Stimulated activated CD8-positive, alpha-beta memory T cell treated with anti-CD3 and anti-CD28 coated beads, Interleukin-4, amount 100 ng/mL, for 48 hours (primary cell): ENCODE measurements at places on chromosomes 6 and 20.

- no peak for DNase-seq
Observed at GRCh38 chr6:97269821-97270220, 13.2 kb downstream of the MMS22L start.

GRCh38 chr20:62739067-62739466, 30.4 kb downstream of the NTSR1 start:
- DNase-seq = no peak

DNA sequence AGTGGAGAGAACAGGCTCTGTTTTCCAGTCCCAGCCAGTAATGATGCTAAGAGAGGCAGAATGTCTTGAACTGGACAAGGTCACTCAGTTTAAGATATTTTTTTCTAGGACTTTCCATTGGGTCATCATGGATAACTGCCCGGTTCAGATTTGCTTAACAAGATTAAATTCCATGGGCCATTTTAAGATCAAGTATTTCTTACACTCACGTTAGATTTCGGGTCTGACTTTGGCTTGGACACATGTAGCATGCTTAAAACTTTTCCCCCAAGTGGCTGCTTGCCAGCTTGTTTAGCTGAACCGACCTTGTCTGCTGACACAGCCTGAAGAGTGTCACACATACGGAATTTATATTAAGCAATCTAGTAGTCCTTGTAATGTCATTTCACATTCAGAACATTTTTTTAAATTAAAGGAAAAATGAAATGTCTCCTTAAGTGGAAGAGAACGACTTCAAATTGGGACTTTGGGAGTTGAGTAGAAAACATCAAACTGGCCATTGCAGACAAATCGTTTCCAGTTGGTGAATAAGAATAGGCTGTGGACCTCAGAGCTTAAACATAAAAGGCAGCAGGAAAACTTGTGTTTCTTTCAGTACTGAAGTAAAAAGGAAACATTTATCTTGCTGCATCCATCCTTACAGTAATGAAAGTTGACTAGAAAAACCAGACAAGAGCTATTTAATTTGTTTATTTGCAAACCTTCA, 29.0 kb downstream of the ARMC2 start:
- DNase-seq = no peak

GRCh38 chr20:50356962-50357782, 153.0 kb upstream of the PTPN1 start:
- no peak for DNase-seq

DNA sequence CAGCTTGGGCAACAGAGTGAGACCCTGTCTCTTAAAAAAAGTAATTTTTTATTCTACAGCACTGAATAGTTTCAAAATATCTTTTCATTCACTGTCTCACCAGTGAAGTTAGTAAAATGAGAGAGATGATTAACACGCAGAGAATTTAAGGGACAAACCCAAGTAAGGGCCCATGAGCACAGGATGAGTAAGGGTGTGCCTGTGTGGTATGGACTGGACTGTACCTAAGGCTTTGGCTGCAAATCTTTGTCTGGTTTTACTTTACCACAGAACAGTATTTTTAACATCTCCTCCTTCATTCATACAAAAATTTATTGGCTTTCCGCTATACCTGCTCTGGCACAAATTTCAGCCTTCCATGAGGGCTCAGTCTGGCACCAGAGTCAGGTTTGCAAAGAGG, 433.3 kb downstream of the UTRN start:
- DNase-seq = no peak

DNA sequence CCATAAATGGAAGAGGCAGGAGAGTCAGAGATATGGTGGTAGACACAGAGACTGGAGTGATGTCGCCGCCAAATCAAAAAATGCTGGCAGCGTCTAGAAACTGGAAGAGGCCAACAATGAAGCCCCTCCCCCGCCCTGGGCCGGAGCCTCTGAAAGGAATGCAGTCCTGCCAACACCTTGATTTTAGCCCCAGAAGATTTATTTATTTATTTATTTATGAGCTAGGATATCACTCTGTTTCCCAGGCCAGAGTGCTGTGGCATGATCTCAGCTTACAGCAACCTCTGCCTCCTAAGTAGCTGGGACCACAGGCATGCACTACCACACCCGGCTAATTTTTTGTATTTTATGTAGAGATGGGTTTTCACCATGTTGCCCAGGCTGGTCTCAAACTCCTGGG, 82.6 kb upstream of the CCDC167 start:
- DNase-seq = no peak

DNA sequence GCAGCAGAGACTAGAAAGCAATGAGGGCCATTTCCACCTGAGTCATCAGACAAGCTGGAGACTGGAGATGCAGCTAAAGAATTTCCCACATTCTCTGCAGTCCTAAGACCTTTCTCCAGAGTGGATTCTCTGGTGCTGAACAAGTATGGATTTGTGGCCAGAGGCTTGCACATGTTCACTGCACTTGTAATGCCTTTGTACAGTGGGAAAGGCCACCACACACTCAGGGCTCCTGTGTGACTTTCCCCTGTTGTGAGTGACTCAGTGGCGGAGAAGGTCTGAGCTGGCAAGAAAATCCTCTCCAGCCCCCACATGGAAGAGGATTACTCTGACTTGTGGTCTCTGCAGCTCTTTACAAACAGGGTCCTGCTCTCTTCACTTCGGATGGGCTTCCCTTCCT, 192.3 kb downstream of the C6orf118 start:
- no peak for DNase-seq

GRCh38 chr6:53035549-53036213, 29.5 kb upstream of the FBXO9 start:
- no peak for DNase-seq

DNA sequence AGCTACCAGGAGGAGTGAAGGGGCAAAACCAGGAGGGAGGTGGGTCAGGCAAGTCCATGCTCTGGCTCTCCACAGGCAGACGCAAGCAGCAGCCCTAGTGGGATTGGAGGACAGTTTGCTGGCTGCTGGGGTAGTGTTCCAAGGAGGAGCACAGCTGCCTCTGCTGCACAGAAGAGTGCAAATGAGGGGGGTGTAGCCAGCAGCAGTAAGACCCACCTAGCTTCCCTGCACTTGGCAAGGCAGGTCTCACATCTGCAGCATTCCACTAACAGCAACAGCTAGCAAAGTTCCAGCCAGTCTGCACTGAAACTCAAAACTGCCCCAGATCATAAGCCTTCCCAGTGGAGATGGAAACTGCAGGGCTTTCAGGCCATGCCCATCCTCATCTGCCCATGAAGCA, 405.0 kb downstream of the UTRN start:
- DNase-seq = no peak

- DNase-seq = no peak
Observed at GRCh38 chr6:80165819-80166218, 59.3 kb downstream of the BCKDHB start.

- DNase-seq = no peak
Observed at GRCh38 chr6:28814032-28814976, 109.5 kb downstream of the TRIM27 start.

DNA sequence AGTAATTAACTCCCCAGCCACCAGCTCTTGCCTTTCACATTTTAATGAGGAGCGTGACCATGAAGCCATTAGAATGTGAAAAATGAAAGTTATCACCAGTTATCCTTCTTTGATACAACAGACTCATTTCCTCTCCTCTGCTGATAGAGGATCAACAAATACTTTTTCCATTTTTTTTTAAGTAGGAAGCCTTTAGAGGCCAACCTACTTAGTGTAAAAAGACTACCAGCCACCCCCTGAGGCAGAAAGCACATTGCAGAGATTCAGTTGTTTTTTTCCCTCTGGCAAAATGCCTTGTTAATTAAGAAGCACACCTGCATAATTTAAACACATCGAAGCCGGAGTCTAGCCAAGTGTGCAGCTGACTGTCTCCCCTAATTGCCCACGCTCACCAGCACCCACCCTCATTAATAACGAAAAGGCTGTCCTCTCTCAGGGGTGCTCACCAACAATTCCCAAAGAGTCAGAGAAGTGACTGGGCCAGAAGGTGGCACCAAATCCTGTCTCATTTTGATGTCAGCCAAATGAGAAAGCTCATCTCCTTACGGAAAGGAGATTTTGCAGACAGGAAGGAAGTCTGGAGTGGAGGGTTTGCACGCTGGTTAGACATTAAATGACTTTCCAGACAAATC, 60.9 kb upstream of the MC3R start:
- no peak for DNase-seq

GRCh38 chr20:31551163-31552081, 37.2 kb downstream of the HM13 start:
- no peak for DNase-seq

GRCh38 chr20:45987108-45987780, 15.2 kb upstream of the ZNF335 start:
- peak; percentile 92 for DNase-seq

DNA sequence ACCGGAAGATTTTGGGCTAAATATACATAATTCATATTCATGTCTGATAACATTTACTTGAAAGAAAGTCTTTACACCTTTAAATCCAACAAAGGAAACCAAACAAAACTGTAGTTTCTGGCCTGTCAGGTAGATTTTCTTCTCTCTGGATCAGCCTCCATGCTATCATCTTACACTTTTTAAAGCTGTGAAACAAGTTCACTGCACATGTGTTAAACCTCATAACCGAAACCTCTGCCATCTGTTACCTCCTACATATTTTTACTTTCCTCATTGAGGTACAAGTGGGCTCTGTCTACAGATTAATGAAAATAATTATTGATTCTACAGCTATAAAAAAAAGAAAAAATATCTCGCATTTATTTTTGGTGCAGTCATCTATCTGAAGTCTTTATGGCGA, 149.9 kb downstream of the RALGAPA2 start:
- DNase-seq = no peak

GRCh38 chr20:1684872-1685271, 27.3 kb upstream of the SIRPG start:
- DNase-seq = no peak

GRCh38 chr6:11092668-11093375, 812 bp upstream of the SMIM13 start:
- no peak for DNase-seq

- no peak for DNase-seq
Observed at GRCh38 chr6:366389-367297, 24.9 kb upstream of the IRF4 start.

DNA sequence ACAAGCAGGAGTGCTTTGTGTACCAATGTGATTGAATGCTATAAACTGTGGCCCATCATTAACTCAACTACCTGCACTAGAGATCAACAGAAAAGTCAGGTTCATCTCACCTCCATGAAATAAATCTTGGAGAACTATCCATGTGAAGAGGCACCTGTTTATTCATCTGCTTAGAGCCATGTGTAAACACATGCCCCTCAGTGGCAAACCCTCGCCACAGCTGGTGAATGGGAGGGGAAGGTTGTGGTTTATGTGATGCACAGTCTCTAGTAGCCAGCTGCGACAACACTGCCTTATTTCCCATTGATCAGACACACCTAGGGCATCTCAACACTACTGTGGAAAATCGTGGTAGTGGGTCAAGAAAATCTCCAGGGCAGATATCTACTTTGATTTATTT, 640.2 kb downstream of the PTPRT start:
- no peak for DNase-seq

DNA sequence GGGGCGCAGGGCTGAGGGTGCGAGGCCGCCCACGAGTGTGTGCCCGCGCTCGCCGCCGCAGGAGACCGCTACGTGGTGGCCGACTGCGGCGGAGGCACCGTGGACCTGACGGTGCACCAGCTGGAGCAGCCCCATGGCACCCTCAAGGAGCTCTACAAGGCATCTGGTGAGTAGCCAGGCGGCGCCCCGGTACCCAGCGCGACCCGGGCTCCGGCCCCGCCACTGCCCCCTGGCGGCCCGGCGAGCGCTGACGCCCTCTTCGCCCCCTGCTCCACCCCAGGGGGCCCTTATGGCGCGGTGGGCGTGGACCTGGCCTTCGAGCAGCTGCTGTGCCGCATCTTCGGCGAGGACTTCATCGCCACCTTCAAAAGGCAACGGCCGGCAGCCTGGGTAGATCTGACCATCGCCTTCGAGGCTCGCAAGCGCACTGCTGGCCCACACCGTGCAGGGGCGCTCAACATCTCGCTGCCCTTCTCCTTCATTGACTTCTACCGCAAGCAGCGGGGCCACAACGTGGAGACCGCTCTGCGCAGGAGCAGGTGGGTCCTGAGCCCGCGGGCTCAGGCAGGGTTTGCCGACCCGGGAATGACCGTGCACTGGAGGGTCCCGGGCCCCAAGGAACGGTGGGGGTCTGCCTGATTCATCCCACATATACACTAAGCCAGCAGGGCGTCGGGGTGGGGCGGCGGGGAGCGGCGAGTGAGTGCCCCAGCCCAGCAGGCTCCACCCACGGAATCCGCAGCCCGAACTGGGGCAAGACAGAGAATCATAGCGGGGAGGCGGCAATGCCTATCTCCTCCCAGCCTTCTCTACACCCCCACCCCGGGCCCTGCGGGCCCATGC, 17.4 kb downstream of the HSPA12B start:
- peak; percentile 67 for DNase-seq

- DNase-seq = no peak
Observed at GRCh38 chr20:8335495-8336195, 203.6 kb downstream of the PLCB1 start.

DNA sequence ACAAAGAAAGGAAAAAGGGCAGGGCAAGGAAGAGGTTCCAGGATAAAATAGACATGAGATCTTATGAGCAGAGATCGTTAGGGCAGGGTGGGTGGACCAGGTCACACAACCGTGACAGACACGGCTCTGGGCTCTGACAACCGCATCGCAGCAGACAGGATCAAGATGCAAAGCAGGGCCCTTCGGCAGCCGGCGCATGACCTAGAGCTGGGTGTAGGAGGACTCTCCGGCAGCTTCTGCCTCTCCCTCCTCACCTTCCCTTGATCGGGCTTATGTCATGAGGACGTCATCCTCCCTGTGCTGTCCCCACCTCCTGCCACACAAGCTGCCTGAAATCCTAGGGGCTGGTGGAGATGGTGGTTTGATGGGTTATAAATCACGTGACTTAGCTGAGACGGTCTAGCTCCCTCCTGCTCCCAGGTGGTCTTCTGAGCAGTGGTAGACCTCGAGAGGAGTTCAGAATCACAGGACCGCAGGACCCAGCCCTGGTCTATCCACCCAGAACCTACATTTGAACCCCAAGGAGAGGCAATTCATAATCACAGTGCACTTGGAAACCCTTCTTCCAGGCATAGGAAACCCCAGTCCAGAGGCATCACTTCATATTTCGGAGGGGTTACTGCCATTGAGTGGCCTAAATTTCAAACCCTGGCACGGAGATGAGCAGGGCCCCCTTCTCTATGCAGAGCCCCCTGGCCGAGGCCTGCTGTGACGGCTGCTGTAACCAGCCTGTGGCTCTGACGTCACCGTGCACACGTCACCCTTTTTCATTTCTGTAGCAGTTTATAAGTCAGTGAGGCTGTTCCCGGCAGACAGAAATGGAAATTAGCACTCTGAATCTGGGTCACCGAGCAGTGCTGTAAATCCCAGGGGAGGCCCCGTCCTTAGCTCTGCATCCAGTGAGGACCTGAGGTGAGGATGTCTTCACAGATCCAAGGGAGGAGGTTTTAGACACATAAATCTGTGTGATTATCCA, 8.7 kb upstream of the CCR6 start:
- DNase-seq = peak; percentile 48

- DNase-seq = no peak
Observed at GRCh38 chr20:2972126-2972525, 71.3 kb upstream of the GNRH2 start.
